ENCODE measurements at places on chromosomes 1 and 21. TPM values are rescaled to one million over a fixed set of nuclear protein-coding genes. Genes with fewer than 3 reads are reported as not detected.
A peak's percentile ranks its signal among the peaks of the same experiment; 100 is the strongest.

GRCh38 chr1:155555915-155556314 is 6.7 kb downstream of the ASH1L start:
- DNase-seq: no peak

GRCh38 chr1:22774833-22775182 is 64.2 kb downstream of the EPHB2 start:
- DNase-seq: no peak

Gene PLA2G2D
- not detected for total RNA-seq

Gene S100A5
- 3.0 TPM for total RNA-seq

- peak; percentile 26 for DNase-seq
These were observed 664 bp downstream of the BACE2 start for GRCh38 chr21:41168391-41169257.

DNA sequence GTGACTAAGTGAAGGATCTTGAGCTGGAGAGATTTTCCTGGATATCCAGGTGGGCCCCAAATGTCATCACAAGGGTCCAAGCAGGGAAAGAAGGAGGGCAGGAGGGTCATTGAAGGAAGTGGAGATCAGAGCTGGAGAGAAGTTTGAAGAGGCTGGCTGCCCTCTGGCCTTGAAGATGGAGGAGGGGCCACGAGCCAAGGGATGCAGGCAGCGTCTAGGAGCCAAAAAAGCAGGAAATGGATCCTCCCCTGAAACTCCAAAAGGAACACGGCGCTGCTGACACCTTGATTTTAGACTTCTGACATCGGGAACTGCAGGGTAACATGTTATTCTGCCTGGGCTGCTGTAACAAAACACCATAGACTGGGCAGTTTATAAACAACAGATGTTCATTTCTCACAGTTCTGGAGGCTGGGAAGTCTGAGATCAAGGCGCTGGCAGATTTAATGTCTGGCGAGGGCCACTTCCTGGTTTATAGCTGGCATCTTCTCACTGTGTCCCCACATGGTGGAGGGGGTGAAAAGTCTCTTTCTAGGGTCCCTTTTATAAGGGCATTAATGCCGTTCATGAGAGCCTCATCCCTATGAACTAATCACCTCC is 28.8 kb upstream of the ZBTB21 start:
- DNase-seq: no peak

- DNase-seq: no peak
These were observed 481.7 kb upstream of the NR5A2 start for GRCh38 chr1:199545780-199546179.

- no peak for DNase-seq
These were observed 6.6 kb upstream of the PRRX1 start for GRCh38 chr1:170657275-170657853.

GRCh38 chr21:41778930-41779600 is 12.2 kb upstream of the RIPK4 start:
- DNase-seq: no peak

Gene KRTAP19-1
- not detected for total RNA-seq

DNA sequence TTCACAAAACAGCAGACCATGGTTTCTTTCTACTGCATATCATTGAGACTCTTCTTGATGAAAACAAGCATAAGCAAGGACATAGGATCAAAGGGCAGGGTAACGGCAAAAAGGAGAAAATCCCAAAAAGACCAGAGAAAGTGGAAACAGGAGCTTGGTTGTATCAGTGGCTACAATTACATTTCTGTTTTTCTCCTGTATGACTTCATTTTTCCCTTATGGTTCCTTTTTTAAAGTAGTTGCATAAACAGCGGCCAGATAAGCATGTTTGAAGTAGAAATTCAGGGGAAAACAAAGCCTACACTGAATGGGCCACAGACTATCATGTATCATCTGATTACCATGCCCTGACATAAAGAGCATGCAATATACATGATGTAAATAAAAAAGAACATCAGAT is 4.6 kb downstream of the EGLN1 start:
- no peak for DNase-seq

Gene GUCA2A
- total RNA-seq: not detected

- no peak for DNase-seq
These were observed 417.1 kb downstream of the KIF26B start for GRCh38 chr1:245571815-245572294.

Gene SERPINC1
- 0.17 TPM for total RNA-seq

- no peak for DNase-seq
These were observed 38.6 kb downstream of the CYYR1 start for GRCh38 chr21:26534517-26534916.

DNA sequence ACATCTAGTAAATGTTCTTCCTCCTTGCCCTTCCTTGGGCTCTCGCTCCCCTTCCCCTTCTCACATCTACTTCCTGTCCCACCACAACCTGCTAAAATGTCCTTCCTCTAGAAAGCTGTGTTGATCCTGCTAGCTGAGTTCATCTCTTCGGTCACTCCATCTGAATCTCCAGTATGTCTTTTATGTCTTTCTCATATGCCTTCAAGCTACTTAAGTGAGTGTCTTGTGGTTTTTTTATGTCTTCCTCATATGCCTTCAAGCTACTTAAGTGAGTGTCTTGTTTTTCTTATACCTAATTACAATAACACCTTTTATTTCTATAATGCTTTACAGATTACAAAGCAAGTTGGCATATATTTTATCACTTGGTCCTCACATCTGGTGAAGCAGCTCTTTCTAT is 33.9 kb downstream of the CSF1 start:
- DNase-seq: no peak

GRCh38 chr21:42263591-42264131 is 44.7 kb downstream of the ABCG1 start:
- DNase-seq: no peak

DNA sequence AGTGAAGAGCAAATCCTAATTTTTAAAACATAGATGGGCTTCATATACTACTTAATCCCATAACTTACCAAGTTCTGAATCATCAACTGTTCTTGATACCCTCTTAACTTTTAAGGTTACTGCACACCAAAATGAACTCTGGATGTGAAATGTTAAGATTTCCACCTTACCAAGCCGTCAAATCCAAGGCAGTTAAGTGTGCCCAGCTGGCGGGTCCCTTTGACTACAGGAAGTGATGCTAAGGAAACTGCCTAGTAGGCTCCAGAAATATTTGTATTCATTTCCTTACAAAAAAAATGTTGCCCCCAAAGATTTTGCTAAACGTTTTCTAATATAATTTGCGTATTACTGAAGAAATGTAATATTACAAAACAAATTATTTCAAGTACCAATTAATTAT is 10.7 kb downstream of the NRIP1 start:
- no peak for DNase-seq

- DNase-seq: no peak
These were observed 9.7 kb upstream of the GATAD2B start for GRCh38 chr1:153932156-153933131.

- DNase-seq: no peak
These were observed 643.2 kb downstream of the KCNT2 start for GRCh38 chr1:195965036-195965435.

Gene RGS1
- 14.8 TPM for total RNA-seq

Gene AMPD1
- total RNA-seq: not detected

DNA sequence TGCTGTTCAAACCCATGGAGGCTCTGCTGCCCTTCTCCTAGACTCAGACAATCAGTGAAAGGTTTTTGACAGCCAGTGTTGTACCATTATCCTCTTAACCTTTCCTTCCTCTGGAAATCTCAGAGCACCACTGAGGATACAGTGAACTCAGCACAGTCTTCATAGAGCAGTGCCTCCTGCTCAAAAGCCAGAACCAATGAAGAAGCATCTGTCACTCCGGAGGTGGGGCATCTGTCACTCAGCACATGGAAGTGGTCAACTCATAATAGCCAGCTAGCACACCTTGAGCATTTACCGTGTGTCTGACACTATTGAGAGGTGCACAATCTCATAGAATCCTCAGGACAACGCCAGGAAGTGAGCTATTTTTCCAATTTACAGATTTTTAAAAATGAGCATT is 62.4 kb downstream of the NMNAT2 start:
- no peak for DNase-seq

Gene NHLH1
- total RNA-seq: 0.10 TPM

DNA sequence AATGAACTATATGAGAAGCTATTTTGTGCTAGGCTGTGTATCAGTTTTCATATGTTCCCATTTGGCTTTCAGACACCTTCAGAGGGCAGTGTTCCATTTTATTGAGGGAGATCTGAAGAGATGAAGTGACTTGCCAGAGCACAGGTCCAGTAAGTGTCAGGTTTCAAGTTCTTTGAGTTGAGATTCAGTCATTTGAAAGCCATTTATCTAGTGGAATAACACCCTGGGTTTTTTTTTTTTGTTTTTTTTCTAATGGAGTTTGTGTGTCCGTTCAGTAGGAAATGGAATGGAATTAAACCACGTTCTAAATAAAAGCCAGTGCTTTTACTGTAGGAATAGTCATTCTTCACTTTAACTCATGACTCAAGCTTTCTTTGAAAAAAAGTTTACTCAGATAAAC is 652.9 kb upstream of the USP24 start:
- DNase-seq: no peak

Gene OR2T1
- not detected for total RNA-seq

Gene CELA3B
- total RNA-seq: not detected

DNA sequence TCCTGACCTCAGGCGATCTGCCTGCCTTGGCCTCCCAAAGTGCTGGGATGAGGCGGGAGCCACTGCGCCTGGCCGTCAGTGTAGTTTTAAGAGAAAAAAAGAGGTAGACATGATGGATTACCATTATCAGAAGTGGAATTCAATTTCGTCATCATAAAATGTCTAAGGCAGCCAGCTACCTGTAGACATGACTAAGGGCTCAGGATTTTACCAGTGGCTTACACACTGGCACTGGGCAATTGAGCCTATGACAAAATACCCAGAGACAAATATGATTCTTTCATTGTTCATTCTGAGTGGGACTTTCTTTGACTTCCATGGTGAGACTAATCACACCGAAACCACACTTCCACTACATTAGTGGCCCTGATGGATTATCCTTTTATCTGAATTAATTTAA is 181.5 kb downstream of the GABPA start:
- DNase-seq: no peak

- DNase-seq: no peak
These were observed 58.6 kb upstream of the NBPF3 start for GRCh38 chr1:21381354-21381753.

- no peak for DNase-seq
These were observed 375.9 kb downstream of the BRINP3 start for GRCh38 chr1:190101756-190102155.

Gene TCEANC2
- total RNA-seq: 14.9 TPM

Gene BTBD8
- total RNA-seq: 1.6 TPM

DNA sequence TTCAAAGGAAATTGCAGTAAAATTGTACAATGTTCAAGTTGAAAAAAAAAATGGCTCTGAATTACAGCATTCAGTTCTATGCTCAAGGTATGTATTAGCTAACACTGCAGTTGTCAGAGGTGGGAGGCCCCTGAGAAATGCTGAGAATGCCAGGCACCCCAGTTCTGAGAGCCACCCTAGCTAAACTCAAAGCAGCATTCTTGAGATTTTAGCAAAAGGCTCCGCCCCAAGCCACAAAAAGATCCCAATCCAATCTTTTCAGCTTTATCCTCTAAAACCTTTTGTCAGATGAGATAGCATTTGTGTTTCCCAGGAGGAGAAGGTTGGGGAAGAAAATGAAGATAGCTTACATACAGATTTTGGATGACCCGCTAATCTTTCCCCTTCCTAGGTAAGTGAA is 68.8 kb downstream of the SMYD2 start:
- no peak for DNase-seq

DNA sequence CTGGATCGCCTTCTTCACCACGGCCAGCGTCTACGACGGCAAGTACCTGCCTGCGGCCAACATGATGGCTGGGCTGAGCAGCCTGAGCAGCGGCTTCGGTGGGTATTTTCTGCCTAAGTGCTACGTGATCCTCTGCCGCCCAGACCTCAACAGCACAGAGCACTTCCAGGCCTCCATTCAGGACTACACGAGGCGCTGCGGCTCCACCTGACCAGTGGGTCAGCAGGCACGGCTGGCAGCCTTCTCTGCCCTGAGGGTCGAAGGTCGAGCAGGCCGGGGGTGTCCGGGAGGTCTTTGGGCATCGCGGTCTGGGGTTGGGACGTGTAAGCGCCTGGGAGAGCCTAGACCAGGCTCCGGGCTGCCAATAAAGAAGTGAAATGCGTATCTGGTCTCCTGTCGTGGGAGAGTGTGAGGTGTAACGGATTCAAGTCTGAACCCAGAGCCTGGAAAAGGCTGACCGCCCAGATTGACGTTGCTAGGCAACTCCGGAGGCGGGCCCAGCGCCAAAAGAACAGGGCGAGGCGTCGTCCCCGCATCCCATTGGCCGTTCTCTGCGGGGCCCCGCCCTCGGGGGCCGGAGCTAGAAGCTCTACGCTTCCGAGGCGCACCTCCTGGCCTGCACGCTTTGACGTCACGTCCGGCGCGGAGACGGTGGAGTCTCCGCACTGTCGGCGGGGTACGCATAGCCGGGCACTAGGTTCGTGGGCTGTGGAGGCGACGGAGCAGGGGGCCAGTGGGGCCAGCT is at the start of gene ZBTB48:
TSS of gene ZBTB48 (plus strand) at position 621 of the 745 bp plus-strand sequence. CDS start 616 bp downstream, outside the sequence.
- peak; percentile 98 for DNase-seq

- DNase-seq: no peak
These were observed 3.8 kb downstream of the WNT4 start for GRCh38 chr1:22139066-22139594.

GRCh38 chr1:156948708-156949107 is 28.3 kb downstream of the LRRC71 start:
- DNase-seq: no peak

GRCh38 chr1:160672789-160673695 is 26.2 kb upstream of the SLAMF1 start:
- peak; percentile 36 for DNase-seq

- no peak for DNase-seq
These were observed 12.5 kb upstream of the HNRNPR start for GRCh38 chr1:23356471-23357137.

DNA sequence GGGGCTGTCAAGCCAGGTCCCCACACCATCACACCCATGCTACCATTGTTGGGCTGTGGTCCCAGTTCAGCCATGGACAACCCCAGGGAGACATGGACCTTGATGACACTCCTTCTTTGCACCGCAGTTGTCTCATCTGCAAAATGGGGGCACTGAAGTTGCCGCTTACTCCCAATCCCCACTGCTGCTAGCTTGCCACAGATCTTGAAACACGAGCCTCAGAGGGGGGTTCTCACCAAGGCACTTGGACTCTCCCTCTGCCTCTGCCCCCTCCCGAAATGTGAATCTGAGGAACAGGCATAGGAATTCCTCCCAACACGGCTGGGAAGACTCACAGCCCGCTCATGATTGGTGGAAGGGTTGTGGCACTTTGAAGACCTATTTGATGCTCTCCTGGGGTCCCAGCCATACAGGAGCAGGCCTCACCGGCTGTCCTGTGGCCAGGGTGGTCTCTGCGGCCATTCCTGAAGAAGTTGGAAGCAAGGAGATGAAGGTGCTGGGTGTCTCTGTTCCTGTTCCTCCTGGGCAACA is 31.1 kb downstream of the RUNX3 start:
- DNase-seq: no peak

Gene TNFRSF18
- 26.0 TPM for total RNA-seq
